ENCODE measurements at places on chromosomes 4 and X. TPM values are rescaled to one million over a fixed set of nuclear protein-coding genes. Genes with fewer than 3 reads are reported as not detected.

GRCh38 chr4:87853891-87854290 lies 21.1 kb downstream of the MEPE start:
- DNase-seq = no peak

Gene SYTL4
- 10.0 TPM for total RNA-seq

DNA sequence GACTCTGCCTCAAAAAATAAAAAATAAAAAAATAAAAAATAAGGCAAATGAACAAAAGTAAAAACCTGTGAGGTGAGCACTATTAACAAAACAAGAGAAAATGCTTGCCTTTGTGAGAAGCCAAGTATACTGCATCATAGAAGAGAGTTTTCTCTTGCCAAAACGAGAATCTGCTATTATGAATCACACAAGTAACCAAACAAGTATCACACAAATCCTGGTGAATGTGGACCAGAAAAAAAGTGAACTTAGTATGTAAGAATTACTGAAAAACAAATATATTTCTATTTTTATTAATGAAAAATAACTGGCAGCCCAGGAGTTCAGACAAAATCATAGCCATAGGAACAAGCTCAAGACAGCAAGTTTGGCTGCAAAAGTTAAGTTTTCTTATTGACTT lies 193.5 kb downstream of the PDGFC start:
- no peak for DNase-seq

DNA sequence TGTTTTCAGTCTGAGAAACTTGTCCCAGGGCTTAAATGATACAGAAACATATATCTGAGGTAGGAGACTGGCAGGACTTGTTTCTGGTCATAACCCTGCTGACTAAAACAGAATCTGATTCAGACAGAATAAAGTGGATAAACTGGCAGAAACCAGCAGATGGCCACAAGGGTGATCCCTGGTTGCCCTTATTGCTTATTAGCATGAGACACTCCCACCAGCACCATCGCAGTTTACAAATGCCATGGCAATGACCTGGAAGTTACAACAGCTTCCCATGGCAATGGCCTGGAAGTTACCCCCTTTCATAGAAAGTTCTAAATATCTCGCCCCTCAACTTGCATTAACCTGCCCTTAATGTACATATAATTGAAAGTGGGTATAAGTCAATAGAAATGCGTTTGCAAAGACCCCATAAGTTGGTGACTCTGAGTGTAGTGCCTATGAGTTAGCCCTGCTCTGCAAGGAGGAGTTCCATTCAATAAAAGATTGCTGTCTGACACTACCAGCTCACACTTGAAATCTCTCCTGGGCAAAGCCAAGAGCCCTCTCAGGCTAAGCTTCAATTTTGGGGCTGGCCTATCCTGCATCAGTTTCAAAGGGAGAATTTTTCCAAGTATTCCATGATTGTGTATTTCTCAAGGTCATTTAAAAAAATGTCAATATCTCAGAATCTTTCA lies 52.9 kb upstream of the PAGE5 start:
- DNase-seq = no peak

GRCh38 chr4:85399270-85399669 lies 75.7 kb upstream of the ARHGAP24 start:
- DNase-seq = no peak

- peak; percentile 57 for DNase-seq
These were observed 223.9 kb upstream of the ANKRD50 start for GRCh38 chr4:124936427-124936826.
